Stimulated activated CD4-positive, alpha-beta T cell treated with anti-CD3 and anti-CD28 coated beads, TNF-alpha, amount 100 ng/mL, for 24 hours (primary cell): ENCODE measurements at places on chromosomes 12 and 14.

- no peak for DNase-seq
Observed at GRCh38 chr14:75141967-75142366, 15.1 kb upstream of the NEK9 start.

DNA sequence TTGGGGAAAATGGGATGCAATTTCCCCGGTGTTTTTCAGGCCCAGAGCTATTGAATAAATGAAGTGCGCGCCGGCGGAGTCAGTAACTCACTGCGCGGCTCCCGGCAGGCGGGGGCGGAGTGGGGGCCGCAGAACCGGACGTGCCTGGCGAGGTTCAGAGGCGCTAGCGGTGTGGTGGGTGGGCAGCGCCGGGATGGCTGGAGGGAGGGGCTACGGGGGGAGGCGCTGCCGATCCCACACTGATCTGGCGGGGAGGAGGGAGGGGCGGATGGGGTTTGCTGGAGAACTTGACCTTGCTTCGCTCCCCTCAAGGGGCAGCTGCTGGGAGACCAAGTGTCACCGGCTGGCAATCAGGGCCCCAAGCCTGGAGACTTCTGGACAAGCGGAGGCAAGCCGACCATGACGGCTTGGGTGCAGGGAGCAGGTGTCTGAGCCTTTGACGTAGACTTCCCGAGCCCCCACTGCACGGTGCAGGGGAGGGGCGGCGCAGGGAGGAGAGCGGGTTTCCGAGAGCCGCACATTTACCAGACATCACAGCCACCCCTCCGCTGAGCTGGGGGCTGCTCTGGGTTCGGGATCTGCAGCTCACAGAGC lies 174.1 kb upstream of the RTL1 start:
- no peak for DNase-seq

DNA sequence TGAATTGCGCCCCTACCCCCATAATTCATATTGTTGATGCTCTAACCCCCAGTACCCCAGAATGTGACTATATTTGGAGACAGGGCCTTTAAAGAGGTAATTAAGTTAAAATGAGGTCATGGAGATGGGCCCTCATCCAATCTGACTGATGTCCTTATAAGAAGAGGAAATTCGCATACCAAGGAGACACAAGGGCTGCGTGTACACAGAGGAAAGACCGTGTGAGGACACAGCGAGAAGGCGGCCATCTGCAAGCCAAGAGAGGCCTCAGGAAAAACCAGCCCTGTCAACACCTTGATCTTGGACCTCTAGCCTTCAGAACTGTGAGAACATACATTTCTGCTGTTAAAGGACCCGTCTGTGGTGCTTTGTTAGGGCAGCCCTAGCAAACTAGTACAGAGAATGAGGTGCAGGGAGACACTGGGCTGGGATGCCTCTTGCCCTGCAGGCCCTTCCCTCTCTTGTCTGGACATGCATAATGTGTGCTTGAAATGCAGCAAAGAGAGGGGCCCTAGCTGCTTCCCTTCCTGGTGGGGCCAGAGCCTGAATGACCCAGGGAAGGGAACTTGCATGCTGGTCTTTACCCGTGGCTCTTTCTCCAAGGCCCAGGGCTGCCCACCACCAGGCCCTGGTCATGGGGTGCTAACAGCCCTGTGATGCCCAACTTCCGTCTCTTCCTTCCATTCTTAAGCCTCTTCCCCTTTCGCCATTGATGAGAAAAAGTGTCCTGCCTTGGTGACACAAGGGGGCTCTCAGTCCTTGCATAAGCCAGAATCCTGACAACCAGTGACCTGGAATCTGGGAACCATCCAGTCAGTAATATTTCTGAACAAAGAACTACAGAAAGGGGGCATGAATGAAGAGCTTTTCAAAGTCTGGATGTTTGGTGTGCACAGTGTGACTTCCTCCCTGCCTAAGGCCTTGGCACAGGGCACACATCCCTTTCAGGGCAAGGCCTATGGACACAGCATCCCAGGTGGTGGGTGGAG lies 50.0 kb upstream of the GPATCH2L start:
- no peak for DNase-seq

- peak; percentile 3 for DNase-seq
Observed at GRCh38 chr12:74365178-74365964, 172.3 kb upstream of the ATXN7L3B start.

DNA sequence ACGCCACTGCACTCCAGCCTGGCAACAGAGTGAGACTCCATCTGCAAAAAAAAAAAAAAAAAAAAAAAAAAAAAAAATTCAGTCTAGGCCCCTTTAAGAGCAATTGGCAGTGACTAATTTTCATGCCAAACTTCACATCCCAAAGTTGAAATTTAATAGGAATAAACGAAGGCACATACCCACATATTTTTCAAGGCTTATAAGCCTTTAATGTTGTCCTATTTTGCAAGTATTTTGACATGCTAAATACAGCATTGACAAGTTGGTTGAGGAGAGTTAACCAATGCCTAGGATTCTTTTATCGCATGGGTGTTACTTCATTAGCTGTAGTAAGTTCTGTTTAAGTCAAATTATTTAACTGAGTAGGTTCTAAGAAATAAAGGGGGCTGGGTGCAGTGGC lies 23.5 kb upstream of the HIP1R start:
- DNase-seq = no peak

GRCh38 chr12:54197010-54197409 lies 8.2 kb upstream of the SMUG1 start:
- no peak for DNase-seq

DNA sequence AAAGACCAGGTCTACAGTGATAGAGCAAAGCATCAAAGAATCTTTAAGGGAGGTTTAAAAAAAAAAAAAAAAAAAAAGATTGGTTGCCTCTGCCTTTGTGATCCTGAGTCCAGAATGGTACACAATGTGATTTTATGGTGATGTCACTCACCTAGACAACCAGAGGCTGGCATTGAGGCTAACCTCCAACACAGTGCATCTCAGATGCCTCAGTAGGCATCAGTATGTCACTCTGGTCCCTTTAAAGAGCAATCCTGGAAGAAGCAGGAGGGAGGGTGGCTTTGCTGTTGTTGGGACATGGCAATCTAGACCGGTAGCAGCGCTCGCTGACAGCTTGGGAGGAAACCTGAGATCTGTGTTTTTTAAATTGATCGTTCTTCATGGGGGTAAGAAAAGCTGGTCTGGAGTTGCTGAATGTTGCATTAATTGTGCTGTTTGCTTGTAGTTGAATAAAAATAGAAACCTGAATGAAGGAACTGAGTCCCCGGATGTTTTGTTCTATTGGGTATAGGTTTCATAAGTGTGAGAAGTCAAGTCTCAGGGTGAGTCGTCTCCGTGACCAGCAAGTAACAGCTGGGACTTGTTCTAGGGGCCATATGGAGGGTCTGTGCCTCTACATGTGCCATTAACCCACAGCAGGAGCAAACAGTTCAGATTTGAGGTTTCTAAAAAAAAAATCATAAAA lies 9.3 kb downstream of the PEBP1 start:
- DNase-seq = no peak

DNA sequence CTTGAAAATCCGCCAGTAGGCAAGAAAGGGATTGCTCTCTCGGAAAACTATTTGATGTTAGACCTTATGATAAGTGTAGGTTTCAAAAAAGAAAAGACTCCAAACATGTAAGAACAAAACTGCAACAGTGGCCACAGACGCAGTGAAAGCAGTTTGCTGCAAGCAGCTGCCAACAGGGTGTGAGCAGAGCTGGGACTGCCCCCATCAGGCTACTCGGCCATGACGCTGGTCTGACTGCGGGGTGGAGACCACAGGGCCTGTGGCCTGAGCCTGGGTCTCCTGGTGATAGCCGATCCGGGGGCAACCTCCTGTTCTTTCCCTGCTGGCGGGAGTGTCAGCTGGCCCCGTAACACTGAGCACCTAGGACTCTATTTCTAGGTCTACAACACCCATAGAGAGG lies 63.2 kb downstream of the AMN start:
- no peak for DNase-seq

DNA sequence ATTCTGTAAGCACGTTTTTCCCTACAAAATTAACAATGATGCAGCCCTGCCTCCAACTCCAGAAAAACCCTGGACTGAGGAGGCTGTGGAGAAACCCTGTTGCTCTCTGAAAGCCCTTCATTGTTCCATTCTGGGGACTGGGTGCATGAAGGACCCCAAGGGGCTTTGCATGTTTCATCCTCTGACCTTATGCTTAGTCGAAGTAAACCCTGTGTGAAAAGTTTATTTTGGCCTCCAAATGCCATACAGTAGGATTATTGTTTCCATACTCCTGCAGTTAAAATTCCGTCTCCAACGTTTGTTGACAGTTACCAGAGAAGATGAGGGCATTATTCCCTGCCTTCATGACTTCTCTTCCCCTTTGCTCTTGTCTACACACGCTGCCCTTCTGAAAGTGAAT lies 46.0 kb downstream of the CKB start:
- DNase-seq = no peak

DNA sequence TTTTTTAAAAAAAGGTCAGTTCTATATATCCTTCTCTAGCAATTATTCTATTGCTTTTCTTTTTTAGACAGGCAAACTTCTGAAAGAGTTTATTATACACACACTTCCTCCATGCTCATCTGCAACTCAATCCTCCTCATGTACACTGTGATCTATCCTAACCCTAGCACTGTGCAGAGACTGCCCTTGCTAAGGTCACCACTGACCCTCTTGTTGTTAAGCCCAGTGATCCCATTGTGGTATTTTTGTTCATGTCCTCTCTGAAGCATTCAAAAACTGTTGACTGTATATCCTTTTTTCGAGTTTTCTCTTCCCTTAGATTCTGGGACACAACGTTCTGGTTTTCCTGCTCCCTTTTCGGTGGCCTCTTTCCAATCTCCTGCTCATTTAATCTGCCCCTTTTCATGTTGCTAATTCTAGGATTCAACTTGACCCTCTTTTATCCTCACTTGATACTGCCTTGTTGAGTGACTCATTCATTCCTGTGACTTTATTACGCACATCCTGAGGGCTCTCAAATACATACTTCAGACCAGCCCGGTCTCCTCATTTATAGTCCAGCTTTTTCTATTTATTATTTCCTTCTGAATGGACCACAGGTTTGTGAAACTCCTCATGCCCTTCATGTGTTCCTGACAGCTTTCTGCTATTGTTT lies 53.9 kb upstream of the PTPRB start:
- DNase-seq = no peak

DNA sequence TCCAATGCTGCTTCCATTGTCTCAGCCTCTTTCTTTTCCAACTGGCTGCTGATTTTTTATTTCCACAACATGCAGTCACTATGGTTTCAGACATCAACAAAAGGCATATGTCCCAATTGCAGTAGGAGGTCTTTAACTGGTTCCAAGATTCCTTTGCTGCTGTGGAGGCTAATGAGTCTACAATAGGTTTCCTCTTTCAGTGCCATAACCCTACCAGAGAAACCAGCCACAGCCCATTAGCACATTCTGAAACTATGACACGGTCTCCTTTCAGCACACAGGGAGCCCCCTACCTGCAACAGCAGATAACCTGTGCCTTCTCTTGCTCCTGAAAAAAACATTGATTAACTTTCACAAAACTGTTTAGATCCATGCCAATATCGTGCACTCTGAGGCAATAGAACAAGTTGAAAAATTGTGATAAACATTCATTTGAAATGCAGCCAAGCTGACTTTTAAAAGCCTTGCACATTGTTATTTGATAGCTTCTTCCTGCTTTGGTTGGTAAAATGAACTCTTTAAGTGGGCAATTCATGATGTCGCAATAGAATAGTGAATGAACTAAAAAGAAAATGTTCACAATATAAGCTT lies 32.4 kb downstream of the PLEKHG7 start:
- no peak for DNase-seq

- DNase-seq = peak; percentile 66
Observed at GRCh38 chr14:89773644-89774316, 180.8 kb downstream of the EFCAB11 start.

DNA sequence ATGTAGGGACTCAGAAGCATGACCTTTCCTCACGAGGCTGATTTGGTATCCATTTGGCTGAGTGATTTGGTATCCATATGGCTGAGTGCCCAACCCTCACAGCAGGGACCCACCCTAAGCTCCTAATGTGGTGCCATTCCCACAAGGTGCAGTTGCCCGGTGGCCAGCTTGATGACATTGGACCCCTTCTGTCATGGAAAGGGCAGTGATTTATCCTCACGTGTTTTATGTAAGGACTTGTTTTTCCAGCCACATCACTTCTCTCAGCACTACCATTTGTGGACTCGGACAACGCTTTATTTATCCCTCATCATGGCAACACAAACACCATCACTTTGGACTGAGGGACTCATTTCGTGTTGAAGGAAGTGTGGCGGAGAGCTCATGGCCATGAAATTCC lies 8.5 kb upstream of the CDC42BPB start:
- DNase-seq = no peak

DNA sequence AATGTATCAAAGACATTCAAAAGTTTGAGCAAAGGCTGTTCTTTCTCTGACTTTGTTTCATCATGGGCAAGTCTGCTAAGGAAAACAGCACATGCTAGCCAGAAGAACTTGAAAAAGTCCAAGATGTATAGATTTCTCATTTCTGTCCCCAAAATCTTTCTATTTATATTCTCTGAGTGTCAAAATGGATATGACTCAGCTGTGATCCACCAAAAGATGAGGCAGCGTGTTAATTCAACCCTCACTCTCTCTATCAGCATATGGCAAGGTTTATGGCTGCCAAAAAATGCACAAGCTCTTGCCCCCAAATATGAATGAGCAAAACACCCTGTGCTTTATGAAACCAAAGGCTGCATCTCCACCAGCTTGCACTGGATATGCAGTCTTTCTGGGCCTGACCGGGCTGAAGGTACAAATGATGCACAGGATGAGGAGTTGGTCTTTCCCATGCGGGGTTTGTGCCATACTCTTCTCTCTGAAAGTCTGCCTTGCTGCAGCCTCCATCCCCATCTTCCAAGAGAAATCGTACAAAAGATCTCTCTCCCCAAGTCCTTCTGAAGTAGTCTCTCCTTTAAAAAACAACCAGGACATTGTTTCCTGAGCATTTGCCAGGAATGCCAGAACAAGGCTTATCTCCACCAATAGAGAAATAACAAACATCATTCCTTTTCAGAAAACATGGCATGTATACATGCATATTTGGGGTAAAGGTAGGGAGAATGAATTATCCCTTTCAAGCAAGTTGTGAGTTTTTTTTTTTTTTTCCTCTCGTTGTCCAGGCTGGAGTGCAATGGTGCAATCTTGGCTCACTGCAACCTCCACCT lies 203.4 kb downstream of the TMX1 start:
- DNase-seq = no peak

- DNase-seq = no peak
Observed at GRCh38 chr12:1883513-1883912, 34.9 kb downstream of the CACNA2D4 start.

GRCh38 chr14:64912261-64912660 lies 2.0 kb upstream of the CHURC1 start:
- DNase-seq = no peak

DNA sequence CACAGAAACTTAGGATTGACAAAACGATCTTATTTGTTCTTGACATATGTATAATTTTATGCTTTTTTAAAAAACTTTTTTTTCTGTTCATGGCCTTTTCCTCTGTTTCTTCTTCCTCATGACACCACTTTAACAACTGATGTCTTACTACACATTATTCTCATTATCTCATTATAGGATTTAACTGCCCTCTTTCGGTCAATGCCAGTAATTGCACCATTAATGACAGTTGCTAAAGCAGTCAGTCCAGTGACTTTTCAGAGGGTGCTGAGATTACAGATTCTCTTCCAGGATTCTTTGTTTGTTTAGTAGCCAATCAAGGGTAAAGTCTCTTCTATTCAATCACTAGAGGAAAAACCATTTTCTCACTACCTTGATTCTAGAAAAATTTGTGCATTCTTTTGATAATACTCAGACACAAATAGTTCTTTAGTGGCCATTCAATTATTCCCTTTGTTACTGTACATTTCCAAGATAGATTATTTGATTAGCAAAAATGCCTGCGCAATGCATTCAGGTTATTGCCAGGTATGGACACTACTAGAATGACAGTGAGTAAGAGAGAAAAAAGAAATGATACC lies 50.1 kb downstream of the KLRG1 start:
- no peak for DNase-seq

GRCh38 chr12:122870867-122871664 lies 24.9 kb downstream of the VPS37B start:
- DNase-seq = no peak
